ENCODE measurements at places on chromosomes 4 and X.

DNA sequence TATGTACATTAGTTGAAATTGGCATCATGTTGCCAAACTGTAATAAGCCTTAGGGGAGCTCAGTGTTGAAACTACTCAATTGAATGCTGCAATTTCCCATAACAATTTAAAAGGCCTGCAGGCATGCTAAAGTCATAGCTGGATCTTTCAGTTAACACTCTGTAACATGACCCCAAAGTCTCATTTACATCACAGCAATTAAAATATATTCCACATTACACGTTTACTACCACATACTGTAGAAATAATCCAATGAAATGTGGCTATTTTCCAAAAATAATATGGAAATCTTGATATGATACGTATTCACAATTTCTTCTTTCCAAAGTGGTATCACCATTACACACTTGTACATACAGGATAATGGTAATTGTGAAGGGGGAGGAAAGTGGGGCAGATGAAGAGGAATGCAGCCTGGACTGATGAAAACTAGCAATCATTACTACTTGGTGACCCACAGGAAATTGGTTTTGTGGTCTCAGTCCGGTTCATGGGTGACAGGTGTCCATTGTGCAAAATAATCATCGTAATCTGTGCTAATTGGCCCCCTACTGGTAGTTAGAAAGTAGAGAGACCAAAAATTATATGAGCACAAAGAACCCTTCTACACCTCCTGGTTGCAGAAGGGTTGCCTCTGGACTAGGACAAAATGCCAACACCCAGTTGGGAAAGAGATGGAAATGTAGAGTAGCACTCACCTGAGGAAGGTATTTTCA lies 63.7 kb downstream of the TENM3 start:
- DNase-seq = no peak

DNA sequence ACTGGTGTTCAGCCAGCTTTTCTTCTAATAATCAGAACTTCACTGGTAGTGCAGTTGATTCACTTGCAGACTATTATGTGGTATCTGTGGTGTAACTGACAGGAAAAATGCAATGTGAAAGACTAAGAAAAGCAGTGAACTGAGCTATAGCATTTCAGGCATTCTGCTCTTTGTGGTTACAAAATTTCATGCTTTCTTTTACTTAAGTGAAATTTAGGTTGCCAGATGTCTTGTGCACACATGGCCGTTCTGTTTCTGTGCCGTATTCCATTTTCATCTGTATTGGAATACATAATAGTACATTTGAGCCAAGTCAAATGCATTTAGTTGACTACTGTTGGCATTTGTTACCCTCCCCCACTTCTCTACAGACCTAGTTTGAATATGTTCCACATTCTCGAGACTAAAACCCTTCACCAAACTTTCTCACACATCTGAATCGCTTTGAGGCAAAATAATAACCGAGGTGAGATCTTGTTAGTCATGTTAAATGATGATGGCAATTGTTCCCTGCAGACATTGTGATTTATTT lies 8.2 kb downstream of the RTL3 start:
- no peak for DNase-seq

- no peak for DNase-seq
These were observed 73.2 kb upstream of the STARD8 start for GRCh38 chrX:68574240-68574639.

- DNase-seq = no peak
These were observed 2.7 kb downstream of the CT47C1 start for GRCh38 chrX:119075270-119076025.

GRCh38 chr4:89175611-89176010 lies 64.3 kb downstream of the TIGD2 start:
- no peak for DNase-seq

- DNase-seq = no peak
These were observed 430.3 kb downstream of the SPRY1 start for GRCh38 chr4:123826896-123827295.

- DNase-seq = no peak
These were observed 206.4 kb upstream of the BCOR start for GRCh38 chrX:40304115-40304514.
